ENCODE measurements at places on chromosomes 3 and 15.

DNA sequence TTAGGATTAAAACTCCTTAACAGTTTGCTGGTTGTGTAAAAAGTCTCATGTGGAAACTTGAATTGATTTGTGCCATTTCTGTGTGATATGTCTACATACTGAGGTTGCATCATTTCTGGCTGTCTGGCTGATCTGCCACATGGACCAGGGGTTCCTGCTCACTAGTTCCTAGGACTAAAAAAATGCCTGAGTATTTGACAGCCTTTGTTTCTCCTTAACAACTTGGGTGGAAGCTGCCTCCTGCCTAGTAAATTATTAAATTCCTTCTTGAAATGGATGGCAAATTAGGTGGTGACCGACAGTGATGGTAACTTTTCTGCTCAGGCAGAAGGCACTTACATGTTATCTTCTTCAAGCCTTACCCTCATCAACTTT is 226.9 kb upstream of the MRPL3 start:
- no peak for DNase-seq

DNA sequence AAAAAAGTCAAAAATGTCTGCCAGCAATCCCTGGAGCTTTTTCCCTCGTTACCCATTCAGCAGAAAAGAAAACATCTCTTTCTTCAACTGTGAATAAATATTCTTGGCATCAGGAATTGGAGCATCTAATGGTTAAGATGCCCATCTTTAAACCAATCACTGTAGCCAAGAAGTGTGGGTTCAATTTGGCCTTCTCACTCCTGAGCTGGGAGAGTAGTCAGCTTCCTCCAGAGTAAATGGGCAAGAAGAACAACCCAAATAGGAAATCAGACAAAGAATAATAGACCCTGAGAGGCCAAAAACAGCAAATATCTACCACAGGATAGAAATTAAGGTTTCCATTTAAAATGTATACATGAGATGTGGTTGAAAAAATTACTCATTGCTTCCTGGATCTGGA is 508.0 kb upstream of the MDFIC2 start:
- no peak for DNase-seq

GRCh38 chr3:106820726-106821362 is 556.4 kb upstream of the CCDC54 start:
- no peak for DNase-seq

- no peak for DNase-seq
Measured at GRCh38 chr3:140089403-140090072, 154.6 kb downstream of the CLSTN2 start.

- DNase-seq: no peak
Measured at GRCh38 chr3:134028486-134029255, 1.1 kb downstream of the SLCO2A1 start.

DNA sequence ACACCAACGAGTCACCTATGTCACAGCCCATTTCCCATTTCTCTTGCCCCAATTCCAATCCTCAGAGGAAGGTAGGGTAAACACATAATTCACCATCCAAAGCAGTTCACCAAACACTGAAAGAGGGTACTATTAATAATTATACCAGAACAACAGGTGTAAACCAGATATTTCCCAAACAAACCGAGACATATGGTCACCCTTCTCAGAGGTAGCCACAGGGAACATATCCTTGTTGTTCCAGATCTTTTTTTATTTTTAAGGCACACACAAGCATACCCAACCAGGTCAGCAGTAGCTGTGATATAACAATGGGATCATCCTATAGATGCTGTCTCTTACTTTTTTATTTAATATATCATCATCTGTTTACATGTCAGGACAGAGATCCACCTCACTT is 24.7 kb downstream of the MAGI1 start:
- DNase-seq: no peak

- DNase-seq: no peak
Measured at GRCh38 chr3:21446027-21446426, 305.0 kb downstream of the ZNF385D start.

DNA sequence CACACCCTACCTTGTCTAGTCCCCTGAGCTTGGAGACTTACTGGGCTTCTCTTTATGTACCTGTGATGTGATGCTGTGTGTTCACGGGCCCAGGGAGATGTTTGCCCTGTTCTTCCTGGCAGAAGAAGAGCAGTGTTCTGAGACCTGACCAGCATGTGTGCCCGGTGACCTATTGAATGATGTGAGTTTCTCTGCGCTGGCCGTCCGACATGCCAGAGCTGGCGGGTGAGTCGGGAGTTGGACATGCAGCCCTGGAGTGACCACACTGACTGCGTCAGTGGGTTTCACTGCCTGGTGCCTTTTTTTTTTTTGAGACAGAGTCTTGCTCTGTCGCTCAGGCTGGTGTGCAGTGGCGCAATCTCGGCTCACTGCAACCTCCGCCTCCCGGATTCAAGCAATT is 42.3 kb downstream of the CGNL1 start:
- DNase-seq: no peak

GRCh38 chr3:87733671-87734367 is 325.0 kb downstream of the CGGBP1 start:
- DNase-seq: no peak

GRCh38 chr3:161672478-161672877 is 175.9 kb downstream of the OTOL1 start:
- no peak for DNase-seq

- DNase-seq: peak; percentile 88
Measured at GRCh38 chr3:46948830-46949671, 27.5 kb downstream of the CCDC12 start.

DNA sequence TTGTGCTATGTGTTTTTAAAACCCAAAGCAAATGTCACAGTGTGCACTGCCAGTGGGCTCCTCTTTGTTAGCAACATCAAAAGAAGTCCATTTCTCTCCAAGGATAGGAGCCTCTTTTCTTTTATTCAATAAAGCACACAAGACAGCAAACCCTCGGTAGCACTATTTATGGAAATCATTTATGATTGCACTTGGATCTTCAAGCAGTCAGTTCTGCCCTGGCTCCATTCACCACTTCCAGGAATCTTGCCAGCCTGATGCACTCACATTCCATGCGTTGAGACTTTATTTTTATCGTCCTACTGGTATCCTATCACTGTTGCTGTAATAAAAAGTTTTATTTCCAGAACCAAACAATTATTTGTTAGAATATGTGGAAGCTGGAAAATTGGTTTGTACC is 412.1 kb downstream of the TBL1XR1 start:
- no peak for DNase-seq

DNA sequence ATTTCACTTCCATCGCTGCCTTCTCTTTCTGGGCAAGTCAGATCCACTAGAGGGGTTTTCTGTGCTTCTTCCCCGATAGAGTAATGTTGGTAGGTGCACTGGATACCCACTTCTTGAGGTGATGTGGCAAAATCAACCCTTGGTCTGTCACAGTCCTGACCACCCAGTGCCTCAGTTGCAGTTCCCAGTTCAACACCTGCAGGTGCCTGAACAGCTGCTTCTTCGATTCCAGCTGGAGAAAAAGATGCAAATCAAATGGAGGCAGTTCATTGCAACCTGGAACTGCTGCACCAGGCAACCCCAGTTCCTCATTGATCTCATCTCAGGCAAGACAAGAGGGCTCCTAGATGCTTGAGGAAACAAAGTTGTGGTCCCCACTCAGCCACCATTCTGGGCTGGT is 186.6 kb downstream of the UBE2E2 start:
- DNase-seq: no peak

DNA sequence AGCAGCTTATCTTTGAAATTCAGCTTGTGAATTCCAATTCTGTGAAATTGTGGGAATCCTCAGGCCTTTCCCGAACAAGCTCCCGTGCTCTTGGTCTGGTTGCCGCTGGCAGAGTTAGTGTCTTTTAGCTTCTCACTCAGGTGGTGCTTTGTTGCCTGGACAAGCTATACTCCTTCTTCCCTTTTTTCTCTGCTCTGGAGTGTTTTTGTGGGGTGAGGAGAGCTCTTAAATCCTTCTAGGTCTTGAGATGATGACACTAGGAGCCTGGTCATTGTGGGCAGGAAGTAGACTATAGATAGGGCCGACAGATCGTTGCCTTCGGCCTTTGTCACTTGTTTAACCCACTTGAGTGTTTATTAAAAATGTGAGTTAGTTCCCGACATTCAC is 93.8 kb downstream of the SLCO3A1 start:
- peak; percentile 62 for DNase-seq

- peak; percentile 73 for DNase-seq
Measured at GRCh38 chr3:52779011-52779836, 1.8 kb downstream of the ITIH1 start.

GRCh38 chr3:187017511-187018230 is 87.3 kb downstream of the ST6GAL1 start:
- no peak for DNase-seq

DNA sequence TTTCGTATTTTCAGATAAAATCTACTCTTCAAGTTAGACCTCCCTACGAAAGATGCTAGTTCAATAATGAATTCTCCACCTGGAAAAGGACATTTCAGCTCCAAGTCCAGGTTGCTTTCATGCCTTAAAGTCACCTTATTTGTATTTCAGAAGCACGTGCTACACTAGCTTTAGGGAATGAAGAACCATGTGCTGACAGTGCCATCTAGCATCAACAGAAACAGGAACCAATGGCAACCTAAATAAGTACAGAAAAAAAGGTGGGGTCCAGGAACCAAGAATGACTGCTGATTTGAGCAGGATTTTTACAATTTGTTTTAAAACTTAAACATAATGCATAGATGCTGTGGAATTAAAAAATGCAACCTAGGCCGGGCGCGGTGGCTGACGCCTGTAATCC is 77.6 kb upstream of the SNRPN start:
- DNase-seq: no peak

GRCh38 chr3:134255404-134255803 is 4.7 kb upstream of the RYK start:
- DNase-seq: peak; percentile 59

DNA sequence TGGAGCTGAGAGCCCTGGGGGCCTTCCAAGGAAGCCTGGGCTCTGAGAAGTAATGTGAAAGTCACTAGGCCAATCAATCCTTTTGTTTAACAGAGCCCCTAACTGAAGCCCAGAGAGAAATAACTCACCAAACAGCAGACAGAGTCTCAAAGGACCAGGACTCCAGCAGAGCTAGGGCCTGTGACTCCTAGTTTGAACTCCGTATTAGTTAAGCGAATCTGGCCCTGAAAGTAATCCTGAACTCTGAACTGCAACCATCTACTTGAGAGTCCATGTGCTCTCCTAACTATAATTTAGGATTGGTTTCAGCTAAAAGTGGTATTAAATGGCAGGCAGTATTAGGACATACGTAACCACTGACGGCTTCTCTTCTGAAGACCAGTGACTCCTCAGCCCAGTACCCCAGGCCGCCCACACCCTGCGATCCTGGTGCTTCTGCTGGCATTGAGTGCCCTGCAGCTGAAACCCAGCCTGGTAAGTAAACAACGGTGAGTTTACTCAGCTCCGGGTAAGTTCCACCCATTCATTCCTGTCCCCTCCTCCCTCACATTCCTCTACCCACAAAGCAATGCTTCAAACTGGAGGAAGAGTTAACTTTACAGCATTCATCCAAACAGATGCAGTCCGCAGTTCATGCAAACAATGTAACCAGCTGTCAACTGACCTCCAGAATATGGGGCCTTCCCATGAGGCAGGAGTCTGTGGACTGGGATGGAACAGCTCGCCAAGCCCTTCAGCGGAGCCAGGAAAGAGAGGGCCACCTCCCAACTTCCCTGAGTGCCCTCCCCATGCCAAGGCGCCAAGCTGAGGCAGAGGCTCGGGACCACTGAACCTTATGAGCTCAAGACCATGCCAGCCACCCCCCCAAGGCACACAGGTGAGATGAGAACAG is 7.3 kb downstream of the MYO5C start:
- no peak for DNase-seq

DNA sequence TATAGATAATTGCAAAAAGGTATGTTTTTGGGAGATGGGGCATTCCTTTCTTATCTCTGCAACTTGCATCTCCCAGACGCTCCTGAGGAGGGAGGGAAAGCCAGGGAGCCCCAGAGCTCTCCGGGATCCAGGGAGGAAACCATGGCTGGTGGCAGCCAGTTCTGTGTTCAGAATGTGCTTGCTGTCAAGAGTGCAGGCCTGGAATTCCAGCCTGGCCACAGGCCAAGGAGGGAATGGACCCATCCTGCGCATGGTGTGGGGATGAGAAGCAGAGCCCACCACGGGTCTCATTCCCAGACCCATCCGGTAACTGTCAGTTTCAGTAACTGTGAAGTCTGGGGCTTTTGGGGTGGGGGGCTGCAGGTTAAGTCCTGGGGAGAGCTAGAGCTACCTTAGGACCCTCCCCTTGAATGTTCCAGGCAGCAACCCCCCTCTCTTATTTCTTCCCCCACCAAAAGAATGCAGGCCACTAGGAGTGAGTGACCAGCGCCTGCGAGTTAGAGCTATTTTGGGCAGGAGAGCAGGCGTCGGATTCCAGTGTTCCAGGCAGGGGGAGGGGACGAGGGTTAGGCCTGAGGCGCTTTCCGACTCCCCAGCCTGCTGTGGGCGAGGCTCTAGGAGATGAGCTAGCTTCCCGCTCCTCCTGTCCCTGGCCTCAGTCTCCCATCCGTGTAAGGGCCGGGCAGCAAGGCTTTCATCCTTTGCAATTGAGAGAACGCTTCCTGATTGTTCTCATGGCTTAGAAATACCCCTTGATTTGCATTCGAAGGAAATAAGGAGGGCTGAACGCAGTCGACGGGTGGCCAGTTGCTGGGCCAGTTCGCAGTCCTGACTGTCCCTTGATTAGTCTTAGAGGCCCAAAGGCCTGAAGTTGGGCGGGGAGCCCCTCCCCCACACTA is 781 bp upstream of the DAG1 start:
- DNase-seq: no peak

GRCh38 chr3:88678747-88679146 is 428.7 kb upstream of the EPHA3 start:
- no peak for DNase-seq

GRCh38 chr15:99592145-99592791 is 26.5 kb downstream of the MEF2A start:
- no peak for DNase-seq

GRCh38 chr3:124829178-124829818 is 57.9 kb downstream of the ITGB5 start:
- no peak for DNase-seq

- no peak for DNase-seq
Measured at GRCh38 chr15:25792128-25792527, 71.0 kb downstream of the ATP10A start.

- no peak for DNase-seq
Measured at GRCh38 chr15:62739507-62739906, 303.0 kb upstream of the TPM1 start.

DNA sequence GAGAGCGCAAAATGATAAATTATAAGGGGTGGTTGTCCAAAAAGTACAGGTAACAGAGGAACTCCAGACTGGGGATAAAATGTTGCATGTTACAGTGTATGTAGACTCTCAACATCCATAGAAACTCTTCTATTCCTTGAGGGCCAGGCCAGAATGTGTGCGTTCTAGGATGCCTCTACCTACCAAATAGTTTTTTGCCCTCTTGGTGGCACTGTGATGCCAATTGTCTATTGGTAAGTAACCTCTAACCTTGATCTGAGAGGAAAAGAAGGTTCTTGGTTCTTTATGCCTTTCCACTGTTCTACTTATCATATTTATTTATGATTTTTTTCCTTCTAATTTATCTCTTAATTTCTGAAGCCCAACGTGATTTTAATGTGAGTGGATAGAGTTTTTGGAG is 424.6 kb downstream of the GRM7 start:
- DNase-seq: peak; percentile 36

GRCh38 chr3:65126527-65127410 is 439.0 kb upstream of the ADAMTS9 start:
- DNase-seq: no peak

- DNase-seq: no peak
Measured at GRCh38 chr15:71454462-71454996, 339.3 kb downstream of the THSD4 start.

GRCh38 chr15:92451225-92451825 is 57.6 kb downstream of the ST8SIA2 start:
- DNase-seq: no peak
